ENCODE measurements at places on chromosomes 3 and 15.

DNA sequence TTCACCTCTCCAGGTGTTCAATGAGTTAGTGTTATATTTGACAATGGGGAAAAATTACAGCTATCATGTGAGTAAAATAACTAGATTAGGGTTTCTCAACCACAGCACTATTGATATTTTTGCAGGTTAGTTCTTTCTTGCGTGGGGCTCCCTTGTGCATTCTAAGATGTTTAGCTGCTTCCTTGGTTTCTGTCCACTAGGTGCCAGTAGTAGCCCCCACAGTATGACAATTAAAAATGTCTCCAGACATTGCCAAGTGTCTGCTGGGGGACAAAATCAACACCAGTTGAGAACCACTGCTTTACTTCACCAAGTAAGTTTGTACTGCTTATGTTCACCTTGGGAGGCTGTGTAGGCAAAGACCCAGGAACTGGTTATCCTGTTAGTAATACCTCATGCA is 618.7 kb downstream of the EDEM1 start:
- no peak for DNase-seq

GRCh38 chr3:96264701-96265100 is 549.7 kb upstream of the EPHA6 start:
- no peak for DNase-seq

- DNase-seq, result no peak
Measured at GRCh38 chr15:67322481-67322880, 67.9 kb downstream of the IQCH start.

GRCh38 chr15:42348083-42348482 is 11.2 kb upstream of the CAPN3 start:
- DNase-seq, result no peak

DNA sequence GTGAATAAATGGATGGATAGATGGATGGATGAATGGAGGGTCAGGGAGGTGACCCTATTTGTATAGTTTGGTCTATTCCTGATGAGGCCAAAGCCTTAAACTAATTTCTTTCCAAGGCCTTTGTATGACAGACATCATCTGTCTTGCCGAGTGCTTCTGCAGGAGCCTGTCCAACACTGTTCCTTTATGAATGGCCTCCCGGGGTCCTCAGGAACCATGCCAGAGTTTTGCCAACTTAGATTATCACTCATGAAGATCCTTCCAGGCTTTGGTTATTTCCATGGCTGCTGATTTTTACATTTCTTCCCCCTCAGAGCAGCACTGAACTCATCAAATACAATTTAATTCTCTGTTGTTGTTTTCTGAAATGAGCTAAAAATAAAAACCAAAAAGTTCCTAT is 133.0 kb upstream of the SOX2 start:
- no peak for DNase-seq

- DNase-seq, result no peak
Measured at GRCh38 chr3:64216274-64217147, 8.8 kb downstream of the PRICKLE2 start.

- DNase-seq, result no peak
Measured at GRCh38 chr3:193851941-193852674, 259.1 kb downstream of the OPA1 start.

DNA sequence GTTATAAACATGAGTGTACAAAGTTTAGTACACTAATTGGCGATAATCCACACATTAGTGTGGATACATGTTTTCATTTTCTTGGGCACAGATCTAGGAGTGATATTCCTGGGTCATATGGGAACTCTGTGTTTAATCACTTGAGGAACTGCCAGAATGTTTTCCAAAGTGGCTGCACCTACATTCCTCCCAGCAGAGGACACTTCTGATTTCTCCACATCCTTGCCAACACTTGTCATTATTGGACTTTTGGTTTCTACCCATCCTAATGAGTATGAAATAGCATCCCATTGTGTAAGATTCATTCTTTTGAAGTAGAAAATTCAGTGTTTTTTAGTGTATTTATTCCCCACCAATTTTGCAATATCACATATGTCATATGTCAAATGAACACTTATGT is 53.6 kb downstream of the CFAP92 start:
- DNase-seq, result no peak

DNA sequence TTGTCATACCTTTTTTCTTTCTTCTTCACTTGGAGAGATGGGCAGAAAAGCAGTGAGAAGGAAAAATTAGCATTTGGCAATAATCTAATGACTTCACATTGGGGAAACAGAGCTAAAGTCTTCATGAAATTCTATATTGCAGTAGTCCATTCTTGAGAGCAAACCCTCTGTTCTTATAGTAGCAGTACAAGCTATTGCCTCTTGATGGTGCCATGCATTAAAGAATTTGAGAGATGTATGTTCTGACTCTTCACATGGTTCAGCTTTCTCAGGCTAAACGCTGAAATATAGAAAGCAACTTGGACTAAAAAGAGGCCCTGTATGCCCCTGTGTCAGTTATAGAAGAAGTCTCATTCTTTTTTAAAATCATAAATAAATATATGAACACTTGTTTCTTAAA is 36.0 kb downstream of the PHLDB2 start:
- DNase-seq, result no peak
